Stimulated activated CD4-positive, alpha-beta T cell treated with anti-CD3 and anti-CD28 coated beads, Interleukin-1b, Interleukin-23, amount 100 ng/mL, for 1 hour (primary cell): ENCODE measurements at places on chromosomes 7 and 10.

GRCh38 chr10:122112625-122113160 lies 123.7 kb downstream of the TACC2 start:
- DNase-seq, result no peak

DNA sequence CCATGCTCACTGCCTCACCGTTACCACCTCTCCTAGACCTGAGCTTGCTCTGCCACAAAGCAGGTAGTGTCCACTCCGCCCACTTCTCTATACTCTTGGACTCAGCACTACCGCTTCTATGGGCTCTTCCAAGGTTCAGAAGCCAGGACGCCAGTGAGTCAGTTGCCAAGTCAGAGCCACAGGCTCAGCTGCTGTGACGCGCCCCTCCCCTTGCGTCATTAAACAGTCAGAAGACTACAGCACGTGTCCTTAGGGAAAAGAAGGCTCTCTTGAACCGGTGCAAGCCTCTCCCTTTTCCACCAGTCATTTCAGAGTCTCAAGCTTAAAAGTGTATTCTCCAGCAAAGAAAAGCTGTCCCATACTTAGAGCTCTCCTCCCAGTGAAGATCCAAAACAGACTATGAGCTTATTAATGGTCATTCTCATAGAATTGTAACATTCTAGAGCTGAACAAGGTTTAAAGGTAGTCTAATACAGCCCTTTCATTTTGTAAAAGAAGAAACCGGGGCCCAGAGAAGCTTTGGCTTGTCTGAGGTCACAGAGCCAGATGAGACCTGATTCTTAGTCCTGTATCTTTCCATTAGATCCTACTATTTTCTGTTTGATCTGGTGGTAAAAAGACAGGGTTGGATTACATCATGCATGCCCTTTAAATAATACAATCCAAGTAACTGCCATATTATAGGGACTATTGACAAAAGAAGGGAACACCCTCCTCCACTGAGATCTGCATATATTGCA lies 40.9 kb upstream of the MET start:
- no peak for DNase-seq

- DNase-seq, result no peak
Observed at GRCh38 chr7:88280801-88281200, 25.9 kb downstream of the STEAP4 start.

- no peak for DNase-seq
Observed at GRCh38 chr7:44333911-44334733, 8.7 kb upstream of the CAMK2B start.

DNA sequence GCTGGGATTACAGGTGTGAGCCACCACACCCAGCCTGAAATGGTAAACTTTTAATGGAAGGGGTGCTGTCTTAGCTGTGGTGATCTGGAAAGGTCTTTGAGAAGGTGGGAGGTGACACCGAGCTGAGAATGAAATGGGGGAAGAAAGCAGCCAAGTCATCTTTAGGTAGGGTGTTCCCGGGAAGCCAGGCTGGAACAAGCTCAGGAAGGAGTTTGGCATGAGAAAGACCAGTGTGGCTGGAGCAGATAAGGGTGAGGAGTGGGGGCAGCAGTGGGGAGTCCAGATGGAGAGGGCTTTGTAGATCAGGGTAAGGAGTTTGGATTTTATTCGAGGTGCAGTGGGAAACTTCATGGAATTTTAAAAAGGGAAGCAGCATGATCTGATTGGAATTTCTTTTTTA lies 30.0 kb downstream of the KIFBP start:
- DNase-seq, result no peak

DNA sequence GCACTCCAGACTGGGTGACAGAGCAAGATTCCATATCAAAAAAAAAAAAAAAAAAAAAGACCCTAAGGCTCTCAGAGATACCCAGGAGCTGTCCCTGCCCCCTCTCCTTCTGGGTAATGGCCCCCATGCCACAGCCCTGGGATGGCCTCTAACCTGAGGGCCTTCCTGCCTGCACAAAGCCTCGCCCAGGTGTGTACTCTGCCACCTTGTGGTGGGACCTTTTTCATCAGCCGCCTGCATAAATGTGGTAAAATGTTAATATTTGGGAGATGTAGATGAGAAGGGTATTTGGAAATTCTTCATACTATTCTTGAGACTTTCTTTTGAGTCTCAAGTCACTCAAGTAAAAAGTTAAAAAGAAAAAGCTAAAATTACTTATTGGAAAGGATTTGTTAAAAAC lies 46.3 kb upstream of the RNF216 start:
- DNase-seq, result no peak

DNA sequence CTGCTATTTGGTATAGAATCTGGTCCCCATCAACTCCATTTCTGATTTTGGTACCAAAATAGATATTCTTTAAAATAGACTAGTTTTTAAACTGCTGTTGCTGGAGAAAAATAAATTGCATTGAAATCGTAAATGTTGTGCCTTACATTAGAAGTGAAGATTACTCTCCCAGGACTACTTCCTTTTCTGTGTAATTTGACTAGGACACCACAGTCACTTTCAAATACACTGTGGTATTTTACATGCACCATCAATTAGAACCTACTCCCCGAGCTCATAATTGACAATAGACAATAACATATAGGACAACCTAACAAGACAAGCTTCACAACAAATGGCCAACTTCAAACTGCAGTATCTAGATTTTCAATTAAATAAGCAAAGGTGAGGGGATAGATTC lies 211.5 kb downstream of the DGKB start:
- no peak for DNase-seq

DNA sequence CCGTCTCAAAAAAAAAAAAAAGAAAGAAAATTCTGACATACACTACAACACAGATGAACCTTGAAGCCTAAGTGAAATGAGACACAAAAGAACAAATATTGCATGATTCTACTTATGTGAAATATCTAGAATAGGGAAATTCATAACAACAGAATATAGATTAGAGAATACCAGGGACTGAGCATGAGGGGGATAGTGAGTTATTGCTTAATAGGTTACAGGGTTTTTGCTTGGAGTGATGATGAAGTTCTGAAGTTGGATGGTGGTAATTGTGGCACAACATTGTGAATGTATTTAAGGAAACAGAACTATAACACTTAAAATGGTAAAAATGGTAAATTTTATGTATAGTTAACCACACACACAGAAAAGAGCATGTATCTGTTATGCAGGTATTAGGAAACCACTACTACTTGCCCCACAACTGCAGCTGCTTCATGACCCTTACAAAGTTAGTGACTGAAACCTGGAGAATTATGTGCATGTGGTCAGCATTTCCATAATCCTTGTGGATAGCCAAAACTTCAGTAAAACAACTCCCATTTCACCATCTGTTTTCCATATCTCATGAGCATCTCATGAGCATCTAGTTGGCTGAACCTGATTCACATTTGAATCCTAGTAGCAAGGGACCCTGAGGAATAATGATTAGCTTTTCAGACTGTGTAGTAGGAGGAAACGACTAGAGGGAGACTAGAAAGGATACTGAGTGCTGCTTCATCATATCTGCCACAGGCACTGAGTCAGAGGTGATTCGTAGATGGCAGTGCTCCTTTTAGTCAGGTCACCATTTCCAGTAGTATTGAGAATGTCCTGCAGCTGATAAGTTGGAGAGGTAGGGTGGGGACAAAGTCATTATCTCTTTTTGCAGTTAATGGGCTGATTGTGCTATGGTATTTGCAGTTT lies 26.3 kb downstream of the SAMD8 start:
- DNase-seq, result no peak

GRCh38 chr10:99709480-99710229 lies 22.3 kb downstream of the COX15 start:
- DNase-seq, result no peak

- DNase-seq, result no peak
Observed at GRCh38 chr7:117960351-117960750, 87.1 kb upstream of the CTTNBP2 start.

- DNase-seq, result no peak
Observed at GRCh38 chr7:115526278-115526677, 504.3 kb downstream of the TFEC start.

- DNase-seq, result no peak
Observed at GRCh38 chr7:52571026-52571425, 464.4 kb upstream of the POM121L12 start.

DNA sequence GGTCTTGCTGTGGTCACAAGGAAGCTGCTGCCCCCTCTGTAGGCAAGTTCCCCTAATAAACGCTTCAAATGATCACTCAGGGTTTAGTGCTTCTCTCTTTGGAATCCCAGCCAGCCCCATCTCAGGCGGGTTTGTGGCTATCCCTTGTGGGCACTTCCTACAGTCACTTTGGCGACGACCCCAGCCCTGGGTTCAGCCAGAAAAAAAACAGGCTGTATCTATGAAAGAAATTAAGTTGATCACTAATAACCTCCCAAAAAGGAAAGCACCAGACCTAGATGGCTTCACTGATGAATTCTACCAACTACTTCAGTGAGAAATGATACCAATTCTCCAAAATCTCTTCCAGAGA lies 208.2 kb downstream of the MAD1L1 start:
- no peak for DNase-seq

DNA sequence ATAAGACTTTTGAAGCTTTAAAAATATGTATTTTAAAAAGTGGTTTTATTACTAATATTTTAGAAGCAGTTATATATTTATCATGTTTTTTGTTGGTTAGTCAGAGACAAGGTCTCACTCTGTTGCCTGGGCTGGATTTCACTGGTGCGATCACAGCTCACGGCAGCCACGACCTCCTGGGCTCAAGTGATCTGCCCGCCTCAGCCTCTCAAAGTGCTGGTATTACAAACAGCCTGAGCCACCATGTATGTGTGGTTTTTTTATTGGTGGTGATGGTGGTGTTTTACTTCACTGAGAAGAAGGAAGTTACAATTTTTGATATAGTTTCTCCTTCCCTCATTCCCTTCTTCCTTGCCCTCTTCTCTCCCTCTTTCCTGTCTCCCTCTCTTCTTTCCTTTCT lies 13.4 kb downstream of the NHLRC2 start:
- DNase-seq, result no peak

GRCh38 chr7:2471022-2471329 lies 5.2 kb downstream of the GRIFIN start:
- no peak for DNase-seq
